ENCODE measurements at places on chromosomes 11 and 22.

DNA sequence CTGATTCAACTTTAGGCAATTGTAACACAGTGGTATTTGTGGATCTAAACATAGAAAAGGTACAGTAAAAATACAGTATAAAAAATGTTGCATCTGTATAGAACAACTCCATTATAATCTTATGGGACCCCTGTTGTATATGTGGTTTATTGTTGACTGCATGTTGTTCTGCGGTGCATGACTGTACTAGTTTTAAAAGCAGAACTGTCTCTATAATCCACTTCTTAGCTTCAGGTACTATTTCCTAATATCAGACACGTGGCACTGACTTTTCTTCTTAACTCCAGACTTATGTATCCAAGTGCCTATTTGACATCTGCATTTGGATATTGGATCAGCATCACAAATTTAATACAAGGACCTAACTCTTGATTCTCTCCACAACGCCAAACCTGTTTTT lies 41.1 kb downstream of the PACS1 start:
- DNase-seq = no peak

- no peak for DNase-seq
These were observed 307.2 kb upstream of the MPPED2 start for GRCh38 chr11:30893318-30893717.

GRCh38 chr11:75560644-75561043 lies 1.4 kb upstream of the SERPINH1 start:
- no peak for DNase-seq

GRCh38 chr11:33444835-33445594 lies 187.8 kb downstream of the HIPK3 start:
- DNase-seq = no peak

GRCh38 chr11:119721129-119722120 lies 7.6 kb downstream of the NECTIN1 start:
- DNase-seq = no peak

Measured in activated CD8-positive, alpha-beta memory T cell treated with anti-CD3 and anti-CD28 coated beads for 1 hour (primary cell).